ENCODE measurements at places on chromosomes 7 and 10.

GRCh38 chr10:127576740-127577161 is 27.6 kb downstream of the NPS start:
- DNase-seq: no peak

DNA sequence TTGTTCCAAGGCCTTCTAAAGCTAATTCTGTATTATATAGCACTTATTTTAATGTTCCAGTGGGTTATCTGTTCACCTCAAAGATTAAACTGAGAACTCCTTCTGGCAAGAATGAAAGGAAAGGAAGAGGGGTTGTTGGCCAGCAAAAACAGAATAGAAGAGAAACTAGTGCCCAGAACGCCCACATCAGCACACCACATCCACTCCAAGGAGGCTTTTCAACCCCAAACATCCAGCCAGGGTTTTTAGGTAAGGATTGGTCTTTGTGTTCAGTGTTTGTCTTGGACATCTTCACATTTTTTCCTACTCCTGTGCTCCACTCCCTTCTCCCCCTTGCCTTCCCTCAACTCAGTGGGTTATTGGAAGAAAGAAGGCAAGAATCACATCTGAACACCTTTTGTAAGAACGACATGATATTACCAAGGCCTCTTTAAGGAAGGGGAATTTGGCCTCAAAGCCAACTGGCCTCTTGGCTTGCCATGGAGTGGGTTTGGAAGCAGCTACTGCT is 55.8 kb downstream of the BICC1 start:
- DNase-seq: no peak

GRCh38 chr7:31104361-31105255 is 52.5 kb downstream of the ADCYAP1R1 start:
- no peak for DNase-seq

DNA sequence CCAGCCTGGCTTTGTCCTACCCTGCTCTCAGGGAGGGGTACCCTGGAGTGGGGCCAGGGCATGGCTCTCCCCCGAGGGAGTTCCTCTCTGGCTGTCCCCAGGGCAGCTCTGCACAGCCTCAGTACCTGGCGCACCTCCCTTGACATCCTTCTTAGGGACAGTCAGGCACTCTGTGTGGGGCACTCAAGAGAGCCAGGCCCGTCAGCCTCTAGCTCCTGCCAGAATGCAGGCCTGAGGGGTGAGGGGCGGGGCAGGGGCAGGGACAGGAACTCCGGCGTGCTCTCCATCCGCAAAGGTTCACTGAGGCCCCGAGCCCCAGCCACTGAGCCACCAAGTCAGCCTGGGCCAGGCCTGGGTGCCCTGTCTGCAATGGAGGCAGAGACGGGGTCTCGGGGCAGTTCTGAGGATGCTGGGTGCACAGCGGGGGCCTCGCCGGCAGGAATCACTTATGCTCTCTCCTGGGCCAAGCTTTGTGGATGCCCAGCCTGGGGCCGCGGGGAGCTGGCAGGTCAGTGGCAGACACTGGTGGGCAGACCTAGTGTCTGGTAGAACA is 10.1 kb downstream of the LIMK1 start:
- no peak for DNase-seq

GRCh38 chr10:62749093-62749683 is 55.3 kb upstream of the ADO start:
- no peak for DNase-seq
